Nephron progenitor cell (in vitro differentiated cells): ENCODE measurements at places on chromosomes 7 and 10.

- DNase-seq = no peak
Measured at GRCh38 chr10:102657984-102658724, 13.9 kb downstream of the TRIM8 start.

DNA sequence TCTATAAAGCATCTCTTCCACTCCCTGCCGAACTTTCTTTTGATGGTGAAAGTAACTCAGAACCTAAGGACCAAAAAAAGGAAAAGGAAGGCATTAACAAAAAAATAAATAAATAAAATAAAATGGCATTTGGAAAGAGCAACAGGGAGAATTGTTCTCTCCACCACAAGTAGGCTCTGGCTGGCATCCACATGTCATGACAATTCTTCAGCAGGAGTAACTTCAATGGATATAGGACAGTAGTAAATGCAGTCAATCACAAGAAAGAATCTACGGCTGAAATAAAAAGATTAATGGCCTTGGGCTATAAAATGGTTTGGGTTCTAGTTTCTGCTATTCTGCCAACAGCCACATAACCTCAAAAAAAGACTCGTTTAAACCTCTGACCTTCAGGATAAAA, 23.9 kb downstream of the NCAPG2 start:
- DNase-seq = no peak

GRCh38 chr10:55500931-55501559, 700.0 kb upstream of the PCDH15 start:
- DNase-seq = peak; percentile 55

DNA sequence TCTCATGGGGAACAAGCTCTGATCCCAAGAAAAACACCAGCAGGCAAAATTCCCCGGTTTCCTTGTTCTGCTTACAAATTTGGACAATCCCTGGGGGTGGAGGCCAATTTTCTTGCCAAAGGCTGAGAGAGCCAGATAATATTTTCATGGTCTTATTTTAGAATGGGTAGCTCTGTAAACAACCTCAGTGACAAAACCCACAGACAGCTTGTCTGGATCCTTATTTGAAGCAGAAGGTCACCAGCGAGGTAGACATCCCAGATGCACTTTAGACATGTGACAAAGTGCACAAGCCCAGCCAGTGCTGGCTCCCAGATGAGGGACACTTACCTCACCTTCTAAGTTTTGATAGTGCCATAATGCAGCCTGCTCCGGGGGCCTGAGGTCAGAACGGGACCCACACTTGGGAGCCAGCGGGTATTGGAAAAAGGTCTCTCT, 102.6 kb upstream of the DDC start:
- DNase-seq = no peak

GRCh38 chr10:108450280-108450679, 1285.8 kb upstream of the SORCS1 start:
- DNase-seq = no peak

DNA sequence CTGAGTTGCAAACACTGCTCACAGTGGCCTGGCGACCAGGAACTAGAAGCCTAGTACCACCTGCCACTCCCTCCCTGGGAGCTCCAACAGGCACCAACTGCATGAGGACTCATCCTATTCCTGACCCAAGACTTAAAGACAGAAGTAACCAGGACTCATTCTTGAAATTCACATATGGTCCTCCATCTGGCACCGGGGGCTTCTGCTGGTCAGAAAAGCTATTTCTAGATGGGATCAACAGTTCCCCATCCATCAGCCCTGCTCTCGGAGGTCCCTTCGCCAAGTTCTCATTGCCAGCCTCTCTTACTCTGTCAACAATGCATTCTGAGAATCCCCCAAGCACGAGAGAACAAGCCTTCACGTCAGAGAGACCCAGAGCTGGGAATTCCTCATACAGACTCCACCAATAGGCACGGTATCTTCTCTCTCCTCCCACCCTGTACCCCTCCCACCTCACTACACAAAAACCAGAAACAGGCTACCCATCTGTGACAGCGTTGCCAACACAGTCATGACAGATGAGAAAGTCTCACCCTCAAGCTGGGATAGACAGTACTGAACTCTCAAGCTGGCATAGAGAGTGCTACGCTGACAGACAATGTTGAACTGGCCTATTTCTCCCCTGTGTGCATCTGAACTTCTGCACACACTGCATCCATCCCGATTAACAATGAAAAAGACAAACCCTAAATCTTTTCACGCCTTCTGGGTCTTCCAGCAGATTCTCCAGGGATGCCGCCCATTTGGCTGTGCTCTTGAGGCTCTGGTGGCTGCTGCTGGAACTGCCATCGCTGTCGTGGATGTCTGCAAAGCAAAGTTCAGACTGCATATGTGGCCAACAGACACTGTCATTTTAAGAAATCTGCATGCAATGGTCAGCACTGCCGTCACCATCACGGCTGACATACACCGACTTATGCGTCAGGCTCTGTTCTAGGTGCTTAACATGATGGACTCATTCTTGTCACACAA, 15.6 kb downstream of the RGS10 start:
- no peak for DNase-seq

DNA sequence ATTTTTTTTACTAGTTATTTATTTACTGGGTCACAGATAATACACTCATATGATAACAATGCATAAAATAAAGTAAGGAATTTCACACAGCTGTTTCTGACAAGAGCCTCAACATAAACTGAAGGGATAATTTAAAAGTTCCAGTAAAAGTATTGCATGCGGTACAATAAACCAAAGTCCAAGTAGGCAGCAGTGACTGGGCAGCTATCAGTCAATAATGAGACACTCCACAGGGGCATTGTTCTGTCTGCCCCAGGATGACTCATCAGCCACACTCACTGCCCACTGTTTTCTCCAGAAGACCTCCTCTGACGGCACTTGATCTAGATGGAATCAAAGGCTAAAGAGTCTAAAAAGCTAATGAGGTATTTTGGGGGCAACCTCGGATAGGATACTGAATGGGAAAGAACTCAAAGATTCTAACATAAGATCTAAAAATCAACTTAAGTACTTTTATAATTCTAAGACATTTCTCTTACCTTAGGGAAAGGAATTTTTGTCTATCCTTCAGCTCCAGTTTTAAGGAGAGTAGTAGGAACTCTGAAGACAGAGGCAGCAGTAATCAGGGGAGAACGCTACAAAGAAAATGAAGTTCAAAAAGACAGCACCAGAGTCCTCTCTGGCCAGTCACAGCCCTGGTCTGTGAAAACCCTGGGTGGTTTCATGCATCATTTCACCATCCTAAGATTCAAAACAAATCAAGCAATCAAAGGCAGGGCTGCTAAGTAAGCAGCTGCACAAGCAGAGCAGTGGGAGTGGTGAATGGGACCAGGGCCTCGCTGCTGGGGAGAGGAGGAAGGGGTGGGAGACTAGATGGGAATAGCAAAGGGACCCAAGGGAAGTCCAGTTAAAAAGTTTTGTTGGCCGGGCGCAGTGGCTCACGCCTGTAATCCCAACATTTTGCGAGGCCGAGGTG, 175.1 kb downstream of the AVL9 start:
- DNase-seq = no peak

GRCh38 chr10:8454357-8454756, 399.9 kb downstream of the GATA3 start:
- DNase-seq = no peak

GRCh38 chr10:84054743-84055142, 84.6 kb upstream of the GHITM start:
- DNase-seq = no peak

GRCh38 chr7:27995228-27995627, 185.4 kb downstream of the JAZF1 start:
- no peak for DNase-seq

- no peak for DNase-seq
Measured at GRCh38 chr7:65809982-65810288, 62.9 kb upstream of the VKORC1L1 start.

GRCh38 chr7:149216402-149216801, 21.1 kb downstream of the ZNF282 start:
- DNase-seq = no peak

DNA sequence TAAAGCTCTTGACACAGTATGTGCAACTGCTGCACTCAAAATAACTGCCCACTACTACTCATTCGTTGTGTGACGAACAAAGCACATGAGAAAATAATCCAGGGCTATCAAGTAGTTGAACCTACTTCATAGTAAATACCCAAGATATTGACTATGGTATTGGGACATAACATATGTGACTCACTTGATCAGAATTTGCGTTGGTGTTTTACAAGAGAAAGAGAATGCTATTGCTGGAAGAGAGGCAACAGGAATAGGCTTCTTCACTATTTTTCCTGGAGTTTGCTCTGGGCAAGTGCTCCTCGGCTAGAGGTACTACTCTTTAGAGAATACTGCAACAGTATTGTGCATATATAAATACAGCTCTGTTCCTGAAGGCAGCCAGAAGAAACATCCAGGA, 2.5 kb downstream of the DGKB start:
- DNase-seq = no peak

DNA sequence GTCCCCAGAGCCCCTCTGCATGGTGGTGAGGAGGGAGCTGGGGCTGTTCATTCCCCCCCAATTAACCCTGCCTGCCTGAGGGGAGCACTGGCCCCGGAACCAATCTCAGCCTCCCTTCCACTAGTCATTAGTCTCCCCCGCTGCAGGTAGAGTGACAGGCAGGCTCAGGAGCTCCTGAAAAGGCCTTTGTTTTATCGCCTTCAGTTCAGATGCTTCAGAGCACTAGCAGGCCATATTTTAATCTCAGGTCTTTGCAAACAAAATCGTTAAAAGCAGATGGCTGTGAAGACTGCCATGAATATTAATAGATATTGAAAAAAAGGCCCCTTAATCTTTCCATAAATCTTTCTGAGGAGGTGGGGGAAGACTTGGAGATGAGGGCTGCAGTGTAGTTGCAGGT, 250.7 kb downstream of the RPS24 start:
- no peak for DNase-seq

DNA sequence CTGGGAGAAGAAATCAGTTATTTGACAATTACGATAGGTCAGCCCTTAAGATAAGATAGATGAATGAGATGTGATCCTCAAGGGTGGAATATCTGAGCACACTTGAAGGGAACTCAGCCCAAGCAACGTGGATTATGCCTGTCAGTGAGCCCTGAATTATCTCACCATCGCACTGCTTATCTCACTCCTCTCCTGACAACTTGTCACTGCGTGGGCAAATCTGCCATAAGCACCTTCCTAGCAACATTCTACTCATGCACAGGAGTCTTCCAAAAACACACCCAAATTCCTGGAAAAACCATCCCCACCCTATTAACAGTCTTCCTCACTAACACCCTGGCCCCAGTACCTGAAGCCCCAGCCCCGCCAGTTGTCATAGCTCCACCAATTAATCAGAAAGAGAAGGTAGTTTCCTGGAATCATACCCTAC, 46.5 kb upstream of the IL6 start:
- no peak for DNase-seq

DNA sequence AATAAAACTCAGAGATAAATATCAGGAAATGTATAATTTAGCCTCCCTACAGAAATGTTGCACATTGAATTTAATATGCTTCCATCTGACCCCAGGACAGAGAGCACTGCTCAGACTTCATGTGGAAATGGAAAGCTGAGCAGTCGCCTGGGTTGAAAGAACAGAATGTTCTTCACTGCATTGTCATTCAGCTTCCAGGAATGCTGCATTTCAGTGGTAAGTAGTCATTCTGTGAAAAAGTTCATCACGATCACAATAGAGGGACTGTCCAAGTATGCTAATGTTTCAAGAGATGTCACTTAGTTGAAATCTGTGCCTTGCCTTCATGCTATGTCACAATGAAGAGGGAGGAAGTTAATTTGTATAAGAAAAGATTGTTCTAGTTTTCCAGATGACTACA, 147.3 kb downstream of the NRCAM start:
- no peak for DNase-seq

- DNase-seq = no peak
Measured at GRCh38 chr10:78959924-78960285, 108.9 kb upstream of the ZMIZ1 start.

- DNase-seq = no peak
Measured at GRCh38 chr10:16799621-16800020, 17.6 kb downstream of the RSU1 start.

- peak; percentile 75 for DNase-seq
Measured at GRCh38 chr10:92848441-92849233, at the start of gene EXOC6. Gene EXOC6 (plus strand): TSS chr10:92848520. CDS start chr10:92848534, 14 bp downstream.

DNA sequence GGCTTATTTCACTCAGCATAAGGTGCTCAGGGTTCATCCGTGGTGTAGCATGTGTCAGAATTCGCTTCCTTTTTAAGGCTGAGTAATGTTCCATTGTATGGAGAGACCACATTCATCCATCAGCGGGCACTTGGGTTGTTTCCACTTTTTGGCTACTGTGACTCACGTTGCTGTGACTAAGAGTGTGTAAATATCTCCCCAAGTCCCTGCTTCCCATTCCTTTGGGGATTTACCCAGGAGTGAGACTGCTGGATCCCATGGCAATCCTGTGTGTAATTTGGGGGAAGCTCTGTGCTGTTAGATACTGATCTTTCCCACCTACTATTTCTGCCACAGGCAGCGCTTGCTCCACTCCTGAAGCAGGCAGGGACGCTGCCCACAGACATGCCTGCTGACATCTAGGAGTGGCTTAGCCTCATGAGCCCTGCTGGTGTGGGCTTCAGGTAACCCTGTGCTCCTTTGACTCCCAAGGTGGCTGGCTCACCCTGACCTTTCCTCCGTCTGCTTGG, 346.0 kb downstream of the FRMD4A start:
- no peak for DNase-seq
